IPS DF 6.9 (cell line): ENCODE measurements at places on chromosomes 4 and X.
A peak's percentile ranks its signal among the peaks of the same experiment; 100 is the strongest.

DNA sequence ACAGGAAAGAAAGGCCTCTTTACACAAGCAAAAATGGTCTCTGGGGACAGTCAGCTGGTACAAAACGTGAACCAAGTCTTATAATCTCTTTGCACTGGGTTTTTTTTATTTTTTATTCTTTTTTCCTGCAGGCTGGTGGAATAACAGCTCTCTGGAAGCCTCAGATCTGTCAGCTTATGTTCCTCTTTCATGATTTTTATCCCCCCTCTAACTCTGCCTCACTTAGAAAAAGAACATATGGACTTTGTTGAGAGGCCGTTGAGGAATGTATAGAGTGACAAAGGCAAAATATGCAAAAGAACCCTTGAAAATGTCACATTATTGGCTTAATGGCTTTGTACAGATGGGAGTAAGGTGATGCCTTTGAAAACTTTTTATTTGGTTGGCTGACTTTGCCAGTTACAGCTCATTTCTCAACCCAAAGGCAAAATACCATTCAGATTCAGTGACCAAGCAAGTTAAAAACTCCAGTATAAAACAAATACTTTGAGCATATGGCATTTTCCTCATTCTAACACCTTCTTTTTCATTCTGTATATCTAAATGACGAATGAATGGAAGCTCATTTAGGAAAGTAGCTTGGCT is 111.1 kb downstream of the RNF150 start:
- DNase-seq = no peak

DNA sequence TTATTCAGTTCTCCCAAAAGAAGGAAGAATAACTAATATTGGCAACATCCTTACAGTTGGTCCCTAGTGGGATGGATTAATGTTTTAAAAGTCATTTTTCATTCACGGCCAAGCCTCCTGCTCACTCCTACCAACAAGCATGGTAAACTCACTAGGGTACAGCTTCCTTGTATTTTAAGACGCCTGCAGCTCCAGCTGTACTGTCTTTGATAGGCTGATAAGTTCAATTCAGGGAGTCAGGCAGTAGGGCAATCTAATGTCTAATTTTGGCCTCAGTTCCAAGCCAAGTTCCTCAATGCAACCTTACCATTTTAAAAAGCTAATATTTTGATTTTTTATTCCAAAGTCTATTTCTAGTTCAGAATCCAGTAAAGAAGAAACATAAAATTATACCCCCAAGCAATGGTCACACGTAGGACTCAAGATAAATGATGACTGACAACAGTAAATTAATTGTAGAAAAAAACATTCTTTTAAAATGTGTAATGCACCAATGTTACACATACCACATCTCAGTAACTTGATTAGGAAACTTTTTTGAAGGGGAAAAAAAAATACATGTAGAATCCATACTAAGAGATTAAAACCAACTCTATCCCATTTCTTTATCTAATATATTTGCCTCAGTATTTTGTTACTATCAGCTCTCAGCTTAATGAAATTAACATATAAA is 9.3 kb downstream of the LCORL start:
- no peak for DNase-seq

DNA sequence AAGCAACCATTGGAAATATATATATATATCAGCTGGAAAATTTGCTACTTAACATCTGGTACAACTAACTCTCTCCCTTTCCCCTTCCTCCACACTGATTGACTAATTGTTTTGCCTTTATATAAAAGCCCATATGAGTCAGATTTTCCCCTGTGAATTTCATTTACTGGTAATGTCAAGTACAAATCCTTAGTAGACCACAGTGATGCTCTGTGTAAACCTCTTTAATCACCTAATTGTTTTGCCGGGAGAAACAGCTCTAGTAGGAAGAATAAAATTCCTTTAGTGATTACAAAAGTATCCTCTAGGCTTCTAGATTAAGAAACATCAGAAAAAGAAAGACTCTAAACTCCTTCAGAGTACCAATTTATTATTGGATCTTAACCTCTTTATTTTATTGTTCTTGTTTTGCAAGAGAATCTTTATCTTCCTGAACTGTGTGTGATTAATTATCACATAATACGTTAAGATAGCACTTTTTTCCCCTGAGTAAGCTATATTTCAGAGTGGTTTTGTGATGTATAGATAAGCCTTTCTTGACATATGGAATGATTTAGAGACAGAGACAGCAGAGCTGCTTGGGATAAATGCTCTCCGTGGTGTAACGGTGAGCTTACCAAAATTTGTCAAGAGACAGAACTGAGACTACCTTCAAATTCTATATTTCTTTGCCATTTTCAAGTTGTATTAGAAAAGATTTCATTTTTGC is 1606.4 kb upstream of the TENM3 start:
- DNase-seq = no peak

- DNase-seq = no peak
Observed at GRCh38 chr4:113707048-113707447, 54.5 kb downstream of the CAMK2D start.

- no peak for DNase-seq
Observed at GRCh38 chr4:174352061-174352819, 68.5 kb downstream of the CEP44 start.

DNA sequence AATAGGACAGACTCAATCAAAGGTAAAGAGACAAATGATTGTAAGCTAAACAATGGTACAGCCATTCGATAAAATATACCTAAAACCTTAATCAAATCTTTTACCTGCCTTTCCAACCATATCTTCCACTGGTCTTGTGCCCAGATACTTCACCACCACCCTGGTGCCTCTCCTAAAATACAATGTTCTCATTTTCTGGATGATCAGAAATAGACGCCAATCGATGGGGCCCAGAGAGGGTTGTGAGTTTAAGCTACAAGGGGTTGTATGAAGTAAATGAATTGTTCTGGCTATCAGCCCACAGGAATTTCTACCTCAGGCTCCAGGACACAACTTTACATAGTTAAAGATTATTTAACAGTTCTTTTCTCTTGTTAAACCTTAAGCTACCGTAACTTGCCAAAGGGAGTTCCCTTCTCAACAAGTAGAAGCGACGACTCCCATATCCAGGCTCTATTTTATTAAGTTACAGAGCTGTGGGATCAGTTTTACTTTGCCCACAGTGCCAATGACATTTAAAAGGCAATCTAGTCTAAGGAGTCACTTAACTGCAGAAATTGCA is 99.1 kb downstream of the CHRNA9 start:
- DNase-seq = no peak

GRCh38 chr4:104591510-104591911 is 96.8 kb upstream of the CXXC4 start:
- peak; percentile 45 for DNase-seq

GRCh38 chr4:40212674-40213527 is 16.1 kb downstream of the RHOH start:
- DNase-seq = no peak

DNA sequence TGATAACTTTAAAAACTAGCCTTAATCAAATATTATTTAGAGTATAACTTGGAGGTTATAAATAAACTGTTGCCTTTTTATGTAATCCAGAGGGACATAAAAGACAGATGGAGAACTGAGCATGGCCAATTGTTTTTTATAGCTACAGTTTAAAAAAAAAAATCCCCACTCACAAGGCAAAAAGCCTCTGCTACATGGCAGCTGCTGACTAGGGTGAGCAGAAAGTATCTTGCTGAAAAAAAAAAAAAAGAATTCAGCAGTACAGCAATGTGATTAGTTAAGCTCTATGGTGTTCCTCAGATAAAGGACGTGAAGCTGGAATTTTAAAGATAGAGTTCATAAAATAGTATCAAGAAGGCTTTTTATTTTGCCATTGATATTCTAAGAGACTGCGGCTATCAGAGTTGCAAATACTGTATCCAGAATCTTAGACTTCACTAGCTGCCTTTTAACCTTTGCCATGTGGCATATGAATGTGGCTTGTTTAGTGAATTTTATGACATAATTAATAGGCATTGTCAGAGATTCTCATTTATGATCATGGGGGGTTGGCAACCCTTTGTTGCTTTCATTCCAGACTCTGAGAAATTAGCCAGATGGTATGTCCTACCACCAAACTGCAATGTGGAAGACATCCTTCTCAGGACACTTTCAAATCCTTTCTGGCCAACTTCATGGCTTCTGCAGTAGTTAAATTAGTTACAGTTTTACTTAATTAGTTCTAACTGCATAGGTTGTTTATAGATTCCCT is 498.0 kb downstream of the STPG2 start:
- DNase-seq = no peak

- no peak for DNase-seq
Observed at GRCh38 chr4:87851332-87851731, 18.6 kb downstream of the MEPE start.

- no peak for DNase-seq
Observed at GRCh38 chrX:136643243-136643642, 4.7 kb upstream of the CD40LG start.

GRCh38 chr4:100895556-100896197 is 377.9 kb upstream of the EMCN start:
- no peak for DNase-seq

DNA sequence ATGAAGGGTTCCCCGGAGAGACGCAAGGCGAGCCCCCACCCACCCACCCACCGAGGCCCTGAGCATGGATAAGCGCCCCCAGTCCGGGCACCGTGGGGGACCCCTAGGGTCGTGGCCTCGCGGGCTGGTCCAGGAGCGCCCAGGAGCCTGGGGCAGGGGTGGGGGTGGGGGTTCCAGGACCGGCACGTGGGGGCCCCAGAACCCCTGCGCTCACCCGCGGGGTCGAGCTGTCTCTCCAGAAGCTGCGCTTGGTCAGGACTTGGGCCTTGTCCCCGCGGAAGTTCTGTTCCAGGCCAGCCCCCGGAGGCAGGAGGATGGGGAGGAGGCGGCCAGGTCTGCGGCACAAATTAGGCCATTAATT is 11.2 kb upstream of the SHOX start:
- DNase-seq = no peak

GRCh38 chrX:133745349-133745748 is 240.0 kb downstream of the GPC3 start:
- no peak for DNase-seq

- DNase-seq = no peak
Observed at GRCh38 chrX:136067966-136068365, 79.4 kb upstream of the FHL1 start.

- no peak for DNase-seq
Observed at GRCh38 chr4:102717448-102718092, 43.2 kb downstream of the MANBA start.

- DNase-seq = no peak
Observed at GRCh38 chr4:158299459-158300007, 89.2 kb downstream of the TMEM144 start.

DNA sequence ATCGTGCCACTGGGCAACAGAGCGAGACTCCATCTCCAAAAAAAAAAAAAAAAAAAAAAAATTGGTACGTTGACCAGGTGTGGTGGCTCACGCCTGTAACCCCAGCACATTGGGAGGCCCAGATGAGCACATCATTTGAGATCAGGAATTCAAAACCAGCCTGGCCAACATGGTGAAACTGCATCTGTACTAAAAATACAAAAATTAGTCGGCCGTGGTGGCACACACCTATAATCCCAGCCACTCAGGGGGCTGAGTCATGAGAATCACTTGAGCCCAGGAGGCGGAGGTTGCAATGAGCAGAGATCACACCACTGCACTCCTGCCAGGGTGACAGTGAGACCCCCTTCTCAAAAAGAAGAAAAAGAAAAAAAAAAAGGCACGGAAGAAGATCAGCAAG is 24.5 kb downstream of the RBMX start:
- DNase-seq = no peak

GRCh38 chr4:82906469-82906868 is 5.9 kb downstream of the THAP9 start:
- no peak for DNase-seq

DNA sequence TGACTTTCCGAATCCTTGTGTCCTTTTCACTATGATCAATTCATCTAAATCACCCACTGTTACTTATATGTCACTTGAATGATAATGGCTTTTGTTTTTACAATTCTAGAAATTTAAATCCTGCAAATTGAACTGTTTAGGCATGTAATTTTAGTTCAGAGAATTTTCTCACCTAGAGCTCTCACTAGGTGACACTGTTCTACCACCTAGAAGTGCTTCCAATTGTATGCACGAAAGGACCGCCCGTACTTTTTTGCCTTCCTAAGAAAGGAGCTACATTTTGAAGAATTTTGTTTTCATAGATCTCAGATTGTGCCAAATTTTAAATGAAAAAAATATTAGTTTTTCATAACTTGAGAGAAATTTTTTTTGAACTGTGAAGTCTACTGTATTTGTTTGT is 481.6 kb upstream of the FSTL5 start:
- DNase-seq = no peak

DNA sequence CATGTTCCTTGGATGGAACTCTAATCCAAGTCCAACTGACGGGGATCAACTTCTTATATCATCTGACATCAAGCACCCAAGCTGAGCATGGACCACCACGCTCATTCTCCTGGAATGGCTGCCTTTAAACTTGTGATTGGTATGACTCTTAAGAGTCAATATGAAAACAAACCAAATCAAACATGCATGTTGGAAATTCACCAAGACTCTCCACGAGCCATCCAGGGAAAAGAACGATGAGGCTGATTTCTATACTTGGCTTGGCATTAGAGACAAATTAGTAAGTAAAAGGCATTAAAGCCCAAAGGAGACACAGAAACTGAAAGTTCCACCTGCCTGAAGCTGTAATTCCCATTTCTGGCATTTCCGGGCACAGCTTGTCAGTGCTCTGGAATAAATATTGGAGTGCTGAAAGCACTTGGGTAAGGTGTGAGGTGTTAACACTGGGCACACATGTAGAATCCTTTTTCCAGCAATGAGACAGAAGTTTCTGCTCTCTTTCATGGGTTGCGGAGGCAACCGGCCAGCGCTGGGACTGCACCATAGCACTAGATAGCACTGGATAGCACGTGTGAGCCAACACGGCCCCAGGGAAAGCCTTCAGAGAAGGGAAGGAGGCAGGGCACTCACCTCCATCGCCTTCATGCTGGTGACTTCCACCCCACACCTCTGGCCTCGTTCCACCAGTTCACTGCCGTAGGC is 42.1 kb upstream of the CENPU start:
- no peak for DNase-seq

GRCh38 chr4:2871466-2871865 is 27.8 kb downstream of the ADD1 start:
- no peak for DNase-seq

DNA sequence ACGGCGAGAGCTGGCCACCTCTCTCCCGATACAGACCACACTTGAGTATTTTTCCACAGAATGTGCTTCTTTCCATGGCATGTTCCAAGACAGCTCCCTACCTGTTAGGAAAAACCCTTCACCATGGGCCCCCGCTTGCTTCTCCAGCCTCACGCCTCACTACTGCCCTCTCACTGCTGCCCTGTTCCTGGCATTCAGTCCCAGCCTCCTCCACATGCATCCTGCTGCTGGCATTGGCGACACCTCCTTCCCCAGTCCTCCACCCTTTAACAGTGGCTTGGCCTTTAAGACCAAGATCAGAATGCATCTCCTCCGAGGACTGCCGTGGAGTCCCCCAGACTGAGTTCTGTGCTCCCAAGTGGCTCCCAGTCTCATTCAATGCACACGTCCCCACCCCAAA is 10.7 kb downstream of the PNMA6F start:
- no peak for DNase-seq

- DNase-seq = no peak
Observed at GRCh38 chr4:53147197-53147596, 218.7 kb downstream of the SCFD2 start.
